ENCODE measurements at places on chromosomes 4 and X.
A peak's percentile ranks its signal among the peaks of the same experiment; 100 is the strongest.

- peak; percentile 23 for DNase-seq
Measured at GRCh38 chr4:2416564-2417225, 1.8 kb downstream of the ZFYVE28 start.

DNA sequence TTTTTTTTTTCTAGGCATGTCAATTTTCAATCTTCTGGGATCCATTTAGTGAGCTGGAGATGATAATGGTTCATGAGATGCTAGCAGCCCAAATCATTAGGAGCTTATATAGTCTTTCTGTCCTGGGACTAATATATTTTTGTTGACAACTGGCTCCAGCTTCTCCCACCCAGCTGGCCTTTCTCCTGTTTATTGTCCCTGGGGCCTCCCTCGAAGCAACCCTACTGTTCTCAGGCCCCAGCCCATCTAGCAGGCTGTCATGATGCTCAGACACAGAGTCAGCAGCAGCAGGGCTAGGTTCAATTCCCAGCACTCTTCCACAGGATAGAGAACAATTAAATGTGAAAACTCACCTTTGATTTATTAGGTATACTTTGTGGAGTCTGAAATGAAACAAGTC lies 127.6 kb upstream of the MID1 start:
- no peak for DNase-seq

- no peak for DNase-seq
Measured at GRCh38 chr4:53702334-53703266, 111.3 kb upstream of the LNX1 start.

- DNase-seq, result peak; percentile 33
Measured at GRCh38 chr4:1047106-1047975, 35.9 kb downstream of the FGFRL1 start.

GRCh38 chrX:63920875-63921274 lies 135.9 kb upstream of the ARHGEF9 start:
- no peak for DNase-seq

GRCh38 chr4:186032259-186032658 lies 36.7 kb upstream of the TLR3 start:
- DNase-seq, result no peak

DNA sequence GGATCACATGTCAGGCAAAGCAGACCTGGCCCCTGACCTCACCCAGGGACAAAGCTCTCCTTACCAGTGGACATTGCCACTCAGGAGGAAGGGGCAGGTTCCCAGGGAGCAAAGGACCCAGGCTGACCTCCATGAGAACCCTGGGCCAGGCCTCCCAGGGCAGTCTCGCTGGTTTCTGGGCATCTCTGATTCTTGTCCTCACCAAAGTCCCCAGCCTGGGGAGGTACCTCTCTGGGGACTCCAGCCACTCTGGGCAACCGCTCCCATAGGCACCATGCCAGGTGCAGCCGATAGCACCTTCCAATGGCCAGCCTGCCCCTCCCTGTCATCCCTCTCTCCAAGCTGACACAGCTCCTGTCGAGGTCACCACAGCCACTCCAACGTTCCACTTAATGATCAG lies 7.9 kb downstream of the EVC2 start:
- DNase-seq, result no peak

Data from Caco-2 (cell line).